Large intestine (tissue), 12 donors: ENCODE measurements at places on chromosomes 7 and 10.

DNA sequence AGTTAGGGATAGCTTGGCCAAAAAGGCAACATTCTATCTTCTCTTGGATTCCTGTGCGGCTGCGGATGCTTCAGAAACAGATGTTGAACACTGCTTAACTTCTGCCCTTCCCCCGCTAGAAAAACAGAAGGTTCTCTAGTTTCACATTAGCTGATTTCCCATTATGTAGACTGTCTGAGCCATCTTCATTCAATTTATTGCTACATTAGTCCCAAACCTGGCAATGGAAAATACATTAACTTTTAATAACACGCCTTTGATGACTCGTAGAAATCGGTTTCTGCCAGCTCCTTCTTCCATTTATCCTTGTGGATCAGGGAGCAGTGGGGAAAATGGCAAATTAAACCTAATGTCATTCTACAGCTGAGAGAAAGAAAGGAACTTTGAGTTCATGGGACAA is 119.9 kb downstream of the SLC16A9 start:
- DNase-seq = no peak
- no peaks in the 10 kb centered on the region for H3K27me3 ChIP-seq
- no peak overlapping the region for H3K27ac ChIP-seq
- no peaks in the 10 kb centered on the region for H3K4me1 ChIP-seq
- H3K36me3 ChIP-seq = no peaks in the 10 kb centered on the region
- no peak overlapping the region for H3K4me3 ChIP-seq

DNA sequence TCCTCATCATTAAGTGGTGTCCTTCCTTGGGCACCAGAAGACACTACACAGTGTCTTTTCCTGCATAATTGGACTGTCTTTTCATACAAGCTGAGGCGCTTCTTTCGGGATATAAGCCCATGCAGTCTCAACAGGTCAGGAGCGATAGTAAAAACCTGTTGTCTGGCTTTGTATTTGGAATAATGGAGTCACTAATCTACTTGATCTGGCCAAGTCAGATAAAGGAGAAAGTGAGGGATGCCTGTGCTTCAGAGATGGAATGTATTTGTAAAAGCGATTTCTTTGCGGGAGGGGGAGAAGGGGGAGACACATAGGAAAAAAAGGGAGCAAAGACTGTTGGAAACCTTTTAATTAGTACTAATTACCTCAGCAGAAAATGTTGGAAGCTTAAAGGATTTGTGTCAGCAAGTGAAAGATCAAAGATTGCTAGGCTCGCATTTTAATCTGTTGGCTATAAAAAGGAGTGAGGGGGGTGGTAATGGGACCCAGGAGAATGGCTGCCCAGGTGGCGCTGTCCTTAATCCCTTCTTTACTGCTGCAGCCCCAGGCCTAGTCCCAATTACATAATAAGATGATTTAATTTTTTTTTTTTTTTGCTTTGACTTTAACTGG is 581.4 kb downstream of the LRMDA start:
- H3K27me3 ChIP-seq = no peaks in the 10 kb centered on the region
- H3K27ac ChIP-seq = no peak overlapping the region
- no peaks in the 10 kb centered on the region for H3K4me1 ChIP-seq

- H3K36me3 ChIP-seq = no peaks in the 10 kb centered on the region
- DNase-seq = peak; percentile 64
- H3K27me3 ChIP-seq = no peaks in the 10 kb centered on the region
- H3K27ac ChIP-seq = peak overlapping the region; percentile 36
- peak overlapping the region; percentile 45 for H3K4me3 ChIP-seq
Observed at GRCh38 chr10:113563306-113564088, 10.6 kb downstream of the HABP2 start.

DNA sequence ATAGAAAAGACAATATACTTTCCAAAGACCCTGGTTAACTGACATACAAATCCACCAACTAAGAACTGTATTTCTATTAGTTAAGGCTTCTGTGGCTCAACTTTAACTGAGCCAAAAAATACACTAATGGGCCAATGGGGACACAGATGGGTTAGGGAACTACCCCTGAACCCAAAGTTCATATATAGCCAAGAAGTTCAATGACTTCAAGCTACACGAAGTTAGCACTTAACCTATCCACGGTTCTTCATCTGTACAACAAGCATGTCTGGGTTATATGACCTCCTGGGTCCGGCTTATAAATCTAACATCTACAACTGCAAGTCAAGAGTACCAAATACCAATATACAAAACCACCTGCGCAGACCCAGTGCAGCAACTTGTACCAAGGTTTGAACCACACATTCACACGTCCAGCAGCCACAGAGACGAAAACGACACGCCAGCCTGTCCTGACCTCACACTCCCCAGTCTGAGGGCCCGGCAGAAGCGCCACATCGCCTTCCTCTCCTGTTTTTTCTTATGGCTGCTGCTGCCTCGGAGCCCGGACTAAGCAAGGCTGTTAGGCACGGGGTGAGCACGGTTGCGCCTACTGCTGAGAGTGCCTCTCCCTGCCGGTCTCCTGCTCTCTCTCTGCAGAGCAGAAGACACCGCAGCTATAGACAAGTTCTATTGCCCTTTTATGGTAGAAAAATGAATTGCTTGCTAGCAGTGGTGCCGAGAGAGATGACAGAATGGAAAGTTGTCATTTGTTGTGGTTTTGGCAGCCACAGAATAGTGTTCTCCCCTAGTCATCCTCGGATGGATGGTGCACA is 86.3 kb downstream of the RNF216 start:
- peak overlapping the region; percentile 61 for H3K27ac ChIP-seq
- H3K4me1 ChIP-seq = peaks cover 47% of the 10 kb centered on the region
- H3K4me3 ChIP-seq = peak overlapping the region; percentile 19
- no peaks in the 10 kb centered on the region for H3K27me3 ChIP-seq
- H3K36me3 ChIP-seq = peaks cover 9% of the 10 kb centered on the region

DNA sequence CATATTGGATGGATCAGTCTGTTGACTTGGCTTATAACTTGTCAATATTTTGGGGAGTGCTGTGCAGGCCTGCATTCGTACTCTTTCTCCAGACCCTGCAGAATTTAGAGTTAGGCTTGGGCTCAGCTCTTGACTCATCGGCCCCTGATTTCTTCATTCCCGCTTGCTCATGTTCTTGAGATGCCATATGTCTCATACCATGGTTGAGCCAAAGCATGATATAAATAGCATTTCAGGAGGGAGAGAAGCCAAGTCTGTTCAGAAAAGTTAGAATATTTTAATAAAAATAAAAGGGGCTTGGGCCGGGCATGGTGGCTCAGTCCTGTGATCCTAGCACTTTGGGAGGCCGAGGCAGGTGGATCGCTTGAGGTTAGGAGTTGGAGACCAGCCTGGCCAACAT is 898.1 kb downstream of the TYW1 start:
- H3K4me1 ChIP-seq = no peaks in the 10 kb centered on the region
- H3K36me3 ChIP-seq = no peaks in the 10 kb centered on the region
- H3K27ac ChIP-seq = no peak overlapping the region
- no peaks in the 10 kb centered on the region for H3K27me3 ChIP-seq
- H3K4me3 ChIP-seq = no peak overlapping the region

DNA sequence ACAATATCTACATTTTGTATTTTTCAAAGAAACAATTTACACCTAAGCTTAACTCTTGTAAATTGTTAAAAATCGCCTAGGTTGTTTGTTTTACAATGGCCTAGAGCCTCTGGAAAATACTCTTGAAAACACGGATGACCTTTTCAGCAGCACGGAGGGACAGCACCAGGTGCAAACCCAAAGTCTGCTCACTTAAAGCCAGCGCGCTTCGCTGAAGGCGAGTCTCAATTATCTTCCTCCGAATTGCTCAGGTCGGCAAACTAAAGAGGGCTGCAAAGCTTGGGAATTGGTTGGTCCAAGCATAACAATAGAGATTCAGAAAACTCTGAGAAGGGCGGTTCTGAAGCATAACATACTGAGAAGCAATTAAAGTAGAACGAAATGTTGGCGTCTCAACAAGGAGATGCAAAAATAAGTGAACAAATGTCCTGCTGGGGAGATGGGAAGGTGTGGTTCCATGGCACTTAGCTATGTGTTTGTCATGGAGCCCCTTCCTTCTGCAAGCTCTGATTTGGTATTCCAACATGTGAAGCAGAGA is 139.9 kb upstream of the PITRM1 start:
- no peak overlapping the region for H3K4me3 ChIP-seq
- H3K27me3 ChIP-seq = peaks cover 3% of the 10 kb centered on the region
- no peak overlapping the region for H3K27ac ChIP-seq
- DNase-seq = no peak

- H3K4me1 ChIP-seq = peaks cover 10% of the 10 kb centered on the region
- H3K27ac ChIP-seq = peak overlapping the region; percentile 66
- H3K4me3 ChIP-seq = no peak overlapping the region
- H3K36me3 ChIP-seq = no peaks in the 10 kb centered on the region
Observed at GRCh38 chr10:94043431-94043990, 49.8 kb downstream of the PLCE1 start.

DNA sequence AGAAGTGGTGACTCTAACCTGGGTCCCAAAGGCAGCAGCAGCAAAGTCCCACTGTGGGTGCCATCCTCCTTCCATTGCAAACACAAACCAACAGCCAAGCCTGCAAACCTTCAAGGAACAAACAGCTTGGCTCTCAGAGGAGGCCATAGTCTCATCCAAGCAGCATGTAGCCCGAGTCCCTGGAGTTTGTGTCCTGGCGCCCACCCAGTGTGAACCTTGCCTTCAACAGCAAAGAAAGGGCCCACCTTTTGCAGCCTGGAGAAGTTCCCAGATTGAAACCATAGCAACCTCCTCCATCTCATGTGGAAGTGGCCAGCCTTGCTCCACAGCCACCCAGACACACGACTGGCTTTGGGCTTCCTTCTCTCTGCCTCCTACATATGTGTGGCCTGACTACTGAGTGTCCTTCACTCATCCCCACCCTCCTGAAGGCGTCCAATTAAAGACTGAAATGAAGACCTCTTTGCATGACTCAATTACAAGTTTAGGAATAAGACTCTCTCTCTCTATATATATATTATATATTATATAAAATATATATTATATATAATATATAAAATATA is 106.1 kb downstream of the C10orf90 start:
- H3K27me3 ChIP-seq = no peaks in the 10 kb centered on the region
- DNase-seq = no peak
- H3K36me3 ChIP-seq = no peaks in the 10 kb centered on the region
- H3K4me1 ChIP-seq = no peaks in the 10 kb centered on the region

- no peak for DNase-seq
- H3K27me3 ChIP-seq = no peaks in the 10 kb centered on the region
- no peak overlapping the region for H3K4me3 ChIP-seq
- peaks cover 26% of the 10 kb centered on the region for H3K4me1 ChIP-seq
Observed at GRCh38 chr10:79025199-79025832, 43.5 kb upstream of the ZMIZ1 start.

DNA sequence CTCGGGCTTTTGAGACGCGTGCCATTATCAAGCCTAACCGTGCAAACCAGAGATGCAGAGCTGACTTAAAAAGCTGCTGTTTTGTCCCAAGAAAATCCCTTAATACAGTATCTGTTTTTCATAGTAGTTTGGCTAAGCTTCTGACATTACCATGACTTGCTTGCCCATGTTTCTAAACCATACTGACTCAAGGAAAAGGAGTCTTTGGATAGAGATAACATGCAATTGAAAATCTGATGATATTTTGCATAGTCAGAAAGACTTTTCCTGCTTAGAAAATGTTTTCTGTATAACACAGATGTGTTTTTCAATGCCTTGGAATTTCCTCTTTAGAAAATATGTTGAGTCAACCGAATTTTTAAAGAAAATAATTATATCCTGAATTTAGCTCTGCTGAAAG is 21.5 kb upstream of the AKR1E2 start:
- DNase-seq = no peak
- no peaks in the 10 kb centered on the region for H3K36me3 ChIP-seq
- H3K4me3 ChIP-seq = no peak overlapping the region
- H3K27me3 ChIP-seq = no peaks in the 10 kb centered on the region
- no peak overlapping the region for H3K27ac ChIP-seq
- no peaks in the 10 kb centered on the region for H3K4me1 ChIP-seq

DNA sequence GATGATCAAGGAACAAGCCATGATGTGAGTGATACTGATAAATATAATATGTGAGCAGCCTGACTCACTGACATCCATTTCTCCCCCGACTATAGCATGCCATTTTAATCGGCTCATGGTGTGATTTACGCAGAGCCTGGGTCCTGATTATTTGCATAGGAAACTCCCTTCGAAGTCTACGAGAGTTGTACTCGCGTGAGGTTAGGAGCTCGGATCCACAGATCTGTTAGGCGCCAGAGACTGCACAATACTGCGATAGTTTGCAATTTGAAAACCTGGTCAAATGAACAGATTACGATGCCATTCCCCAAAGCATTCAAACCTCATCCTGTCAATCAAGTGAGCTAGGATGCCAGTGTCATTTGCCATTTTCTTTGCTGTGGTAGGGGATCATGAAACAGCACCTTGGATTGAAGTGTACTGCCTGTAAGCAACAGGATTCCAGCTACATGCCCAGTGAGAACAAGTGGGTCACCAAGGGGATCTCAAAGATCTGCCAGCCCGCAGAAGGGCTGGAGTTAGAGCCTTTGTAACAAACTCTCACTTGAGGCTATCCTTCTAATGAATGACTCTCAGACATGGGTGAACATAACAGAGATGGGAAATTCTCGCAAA is 158.3 kb downstream of the FRMD4A start:
- no peaks in the 10 kb centered on the region for H3K4me1 ChIP-seq
- no peak overlapping the region for H3K27ac ChIP-seq
- H3K4me3 ChIP-seq = no peak overlapping the region
- DNase-seq = no peak
- H3K36me3 ChIP-seq = no peaks in the 10 kb centered on the region

- H3K4me1 ChIP-seq = peaks cover 14% of the 10 kb centered on the region
- no peaks in the 10 kb centered on the region for H3K27me3 ChIP-seq
Observed at GRCh38 chr10:11796474-11796873, 26.7 kb upstream of the PROSER2 start.

DNA sequence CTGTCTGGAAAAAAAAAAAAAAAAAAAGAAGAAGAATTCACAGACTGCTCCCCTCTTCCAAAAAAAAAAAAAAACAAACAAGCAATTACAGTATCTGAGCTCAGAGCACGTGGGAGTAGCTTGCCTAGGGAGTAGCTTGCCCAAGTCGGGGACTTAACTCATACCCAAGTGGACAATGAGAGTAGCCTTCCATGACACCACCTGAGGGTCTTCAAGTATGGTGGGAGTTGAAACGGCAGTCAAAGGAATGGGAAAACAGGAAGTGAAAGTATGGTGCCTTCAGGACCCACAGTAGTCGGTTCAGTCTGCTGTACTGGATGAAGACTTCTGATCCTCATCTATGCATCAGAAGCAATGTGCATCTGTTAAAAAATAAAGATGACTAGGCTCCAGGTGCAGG is 10.6 kb downstream of the VOPP1 start:
- H3K27ac ChIP-seq = no peak overlapping the region
- no peak overlapping the region for H3K4me3 ChIP-seq
- no peaks in the 10 kb centered on the region for H3K27me3 ChIP-seq
- H3K4me1 ChIP-seq = peaks cover 5% of the 10 kb centered on the region

- no peak for DNase-seq
- no peaks in the 10 kb centered on the region for H3K27me3 ChIP-seq
- no peak overlapping the region for H3K4me3 ChIP-seq
- H3K36me3 ChIP-seq = no peaks in the 10 kb centered on the region
- H3K27ac ChIP-seq = no peak overlapping the region
Observed at GRCh38 chr10:54985732-54986131, 184.7 kb upstream of the PCDH15 start.

GRCh38 chr7:17406738-17407137 is 108.3 kb downstream of the AHR start:
- H3K27me3 ChIP-seq = no peaks in the 10 kb centered on the region
- no peak overlapping the region for H3K4me3 ChIP-seq
- no peaks in the 10 kb centered on the region for H3K36me3 ChIP-seq
- no peaks in the 10 kb centered on the region for H3K4me1 ChIP-seq
- no peak for DNase-seq

GRCh38 chr10:133564816-133565215 is 567 bp downstream of the SYCE1 start:
- peaks cover 2% of the 10 kb centered on the region for H3K27me3 ChIP-seq
- no peaks in the 10 kb centered on the region for H3K36me3 ChIP-seq
- no peak overlapping the region for H3K27ac ChIP-seq
- no peak for DNase-seq
- H3K4me1 ChIP-seq = no peaks in the 10 kb centered on the region
- H3K4me3 ChIP-seq = no peak overlapping the region
